ELR (cell line): ENCODE measurements at places on chromosomes 11 and 22.

DNA sequence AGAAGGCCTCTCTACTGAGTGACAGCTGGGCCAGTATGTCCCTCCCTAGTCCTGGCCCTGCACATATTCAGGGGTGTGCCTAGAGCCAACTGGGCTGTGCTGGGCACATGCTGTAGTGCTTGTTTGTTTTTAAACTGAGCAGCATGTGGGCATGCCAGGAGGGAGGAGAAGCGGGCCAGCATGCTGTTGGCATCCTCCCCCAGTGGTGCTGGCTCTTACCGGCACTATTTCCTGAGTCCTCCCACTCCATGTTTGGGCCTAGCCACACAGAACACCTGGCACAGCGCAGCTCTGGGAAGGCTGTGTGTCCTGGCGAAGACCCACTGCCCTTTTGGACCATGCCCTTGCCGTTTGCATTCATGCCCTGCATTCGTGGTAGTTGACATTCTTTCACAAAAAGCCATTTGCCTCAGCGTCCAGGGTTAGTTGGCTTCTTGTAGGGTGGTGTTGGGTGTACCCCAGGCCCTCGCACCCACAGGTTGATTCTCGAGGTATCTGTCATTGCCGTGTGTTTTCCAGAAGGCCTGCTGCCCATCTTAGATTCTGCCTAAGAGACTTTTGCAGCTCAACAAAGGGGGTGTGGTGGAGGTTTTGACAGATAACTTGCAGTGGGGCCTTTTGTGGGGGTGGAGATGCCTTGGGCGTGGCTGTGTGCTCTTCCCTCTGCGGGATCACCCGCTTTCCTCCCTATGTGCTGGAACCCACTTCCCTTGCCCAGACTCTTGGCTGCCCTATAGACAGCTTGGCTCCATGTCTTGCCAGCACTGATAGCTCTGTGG lies 13.6 kb downstream of the DGCR8 start:
- DNase-seq, result no peak

- DNase-seq, result no peak
Observed at GRCh38 chr22:35368386-35368785, 12.5 kb upstream of the HMOX1 start.

DNA sequence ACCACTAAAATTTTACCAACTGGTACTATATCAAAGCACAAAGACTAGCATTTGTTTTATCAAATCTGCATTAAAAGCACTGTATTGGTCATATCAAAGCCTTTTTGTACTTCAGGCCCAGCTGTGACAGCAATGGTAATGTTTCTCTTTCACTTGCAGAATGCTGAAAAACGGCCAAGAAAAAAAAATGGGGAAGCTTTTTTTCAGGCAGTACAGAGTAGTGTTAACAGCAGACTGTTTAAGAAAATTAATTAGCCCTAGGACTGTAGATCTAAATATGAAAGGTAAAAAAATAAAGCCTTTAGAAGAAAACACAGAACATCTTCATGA lies 33.3 kb downstream of the DENND5A start:
- no peak for DNase-seq

DNA sequence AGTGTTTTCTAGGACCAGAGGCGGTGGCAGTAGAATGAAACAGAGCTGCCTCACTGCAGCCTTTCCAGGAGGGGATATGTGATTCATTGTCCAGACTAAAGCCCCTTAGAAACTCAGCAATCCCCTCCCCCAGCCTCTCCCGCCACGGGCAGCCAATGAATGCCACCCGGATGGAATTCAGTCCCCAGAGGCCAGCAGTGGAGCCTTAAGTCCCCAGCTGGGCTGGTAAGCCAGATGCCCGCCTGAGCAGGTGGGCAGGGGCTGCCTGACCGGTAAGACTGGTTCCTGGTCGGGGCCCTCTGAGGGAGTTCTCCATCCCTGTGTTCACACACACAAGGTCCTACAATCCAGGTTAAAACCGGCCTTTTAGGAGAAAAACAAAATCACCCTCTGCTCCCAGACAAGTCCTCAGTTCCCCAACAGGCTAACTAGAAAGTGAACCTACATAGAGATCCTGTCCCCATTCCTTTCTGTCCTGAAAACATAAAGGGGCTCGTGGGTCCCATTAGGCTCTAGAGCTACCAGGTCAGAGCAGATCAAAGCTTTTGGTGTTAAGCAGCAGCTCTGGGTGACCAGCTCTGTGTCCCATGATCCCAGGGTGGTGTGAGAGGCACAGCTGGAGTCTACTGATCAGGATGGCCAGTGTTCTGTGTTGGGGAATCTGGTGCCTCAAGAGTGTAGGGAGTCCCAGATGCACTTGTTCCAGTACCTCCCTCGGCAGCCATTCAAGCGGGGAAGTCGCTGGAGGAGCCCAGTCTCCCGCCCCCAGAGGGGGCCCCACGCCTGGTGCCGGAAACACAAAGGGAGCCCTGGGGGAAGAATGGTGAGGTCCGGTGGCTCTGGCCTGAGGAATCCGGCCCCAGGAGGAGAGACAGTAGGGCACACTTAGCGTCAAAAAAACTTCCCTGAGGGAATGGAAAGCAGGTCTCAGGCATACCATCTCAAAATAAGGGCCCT lies 2.6 kb downstream of the PATZ1 start:
- DNase-seq, result peak; percentile 41

- peak; percentile 92 for DNase-seq
Observed at GRCh38 chr11:117316197-117316961, at the start of gene BACE1. TSS of gene BACE1 (minus strand) at chr11:117316256. CDS start at chr11:117315795, 461 bp downstream.

DNA sequence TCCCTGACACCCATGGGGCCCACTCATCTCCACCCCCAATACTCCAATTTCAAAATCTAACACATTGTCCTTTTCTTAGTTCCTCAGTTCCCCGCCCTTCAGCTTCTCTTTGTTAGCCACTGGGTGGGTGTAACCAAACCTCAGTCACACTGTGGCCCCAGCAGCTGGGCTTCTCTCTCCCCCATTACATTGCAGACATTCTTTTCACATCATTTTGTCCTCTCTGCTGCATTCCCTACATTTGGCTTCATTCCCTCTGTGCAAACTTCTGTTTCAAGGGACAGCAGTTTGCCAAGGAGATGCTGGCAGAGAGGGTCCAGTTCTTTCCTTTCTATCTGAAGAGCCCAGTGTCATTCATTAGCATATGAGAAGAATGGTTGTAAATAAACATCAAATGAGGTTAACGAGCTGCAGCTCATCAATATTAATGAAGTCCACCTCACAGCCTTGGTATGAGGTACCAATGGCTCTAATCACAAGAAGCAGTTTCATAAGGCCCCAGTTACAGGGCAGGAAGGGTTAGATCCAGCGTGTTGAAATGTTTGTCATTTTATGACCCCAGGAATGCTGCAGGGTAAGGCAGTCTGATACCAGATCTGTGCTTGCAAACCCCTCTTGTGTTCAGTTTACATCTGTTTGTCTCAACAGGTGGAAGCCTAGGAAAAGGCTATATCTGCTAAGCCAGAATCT lies 72.3 kb downstream of the ARFGAP2 start:
- peak; percentile 8 for DNase-seq

- DNase-seq, result no peak
Observed at GRCh38 chr11:21636561-21636960, 556.3 kb upstream of the ANO5 start.

DNA sequence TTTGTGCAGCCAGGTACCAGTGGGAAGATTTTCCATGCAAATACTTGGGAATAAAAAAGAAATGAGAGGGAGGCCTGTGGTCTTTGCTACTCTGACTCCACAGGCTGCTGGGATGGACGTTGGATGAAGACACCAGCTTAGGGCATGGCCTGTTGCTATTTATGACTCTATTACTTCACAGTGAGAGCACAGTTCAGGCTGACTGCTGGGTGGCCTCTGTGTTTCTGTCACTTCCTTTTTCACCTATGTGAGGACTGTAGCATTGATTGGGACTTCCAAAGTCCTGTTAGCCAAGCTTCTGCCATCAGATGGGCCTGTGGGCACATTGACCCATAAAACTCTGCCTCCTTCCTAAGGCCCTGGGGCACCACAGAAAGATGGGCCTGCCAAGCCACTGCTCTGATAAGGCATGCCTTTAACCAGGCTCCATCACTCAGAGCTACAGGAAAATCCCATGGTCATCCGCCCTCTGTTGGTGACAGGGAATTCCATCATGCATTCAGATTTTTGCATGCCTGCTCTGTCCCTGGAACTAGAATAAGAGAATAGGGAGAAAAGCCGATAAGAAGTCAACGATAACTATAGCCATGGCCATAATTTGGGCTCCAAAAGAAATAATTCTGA lies 64.6 kb downstream of the KCNJ1 start:
- DNase-seq, result peak; percentile 58

GRCh38 chr11:19650467-19650866 lies 62.2 kb upstream of the NAV2 start:
- DNase-seq, result no peak

DNA sequence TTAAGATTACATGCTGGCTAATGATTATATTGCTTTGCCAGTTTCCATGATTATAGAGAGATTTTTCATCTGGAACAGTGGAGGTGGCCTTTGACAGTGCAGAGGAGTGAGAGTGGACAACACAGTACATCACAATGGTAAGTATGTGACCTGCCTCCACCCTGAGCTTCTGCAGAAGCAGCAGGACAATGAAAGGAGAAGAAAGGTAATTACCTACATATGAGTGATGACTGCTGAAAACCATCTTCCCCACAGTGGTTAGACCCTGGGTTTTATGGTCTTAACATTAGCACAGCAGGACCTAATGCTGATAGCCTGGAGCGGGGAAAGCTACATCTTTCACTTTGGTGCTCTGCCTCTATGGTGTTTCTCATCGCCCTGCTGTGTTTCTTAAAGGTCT lies 454.7 kb upstream of the DDI1 start:
- DNase-seq, result no peak
